ENCODE measurements at places on chromosomes 6 and 20.

DNA sequence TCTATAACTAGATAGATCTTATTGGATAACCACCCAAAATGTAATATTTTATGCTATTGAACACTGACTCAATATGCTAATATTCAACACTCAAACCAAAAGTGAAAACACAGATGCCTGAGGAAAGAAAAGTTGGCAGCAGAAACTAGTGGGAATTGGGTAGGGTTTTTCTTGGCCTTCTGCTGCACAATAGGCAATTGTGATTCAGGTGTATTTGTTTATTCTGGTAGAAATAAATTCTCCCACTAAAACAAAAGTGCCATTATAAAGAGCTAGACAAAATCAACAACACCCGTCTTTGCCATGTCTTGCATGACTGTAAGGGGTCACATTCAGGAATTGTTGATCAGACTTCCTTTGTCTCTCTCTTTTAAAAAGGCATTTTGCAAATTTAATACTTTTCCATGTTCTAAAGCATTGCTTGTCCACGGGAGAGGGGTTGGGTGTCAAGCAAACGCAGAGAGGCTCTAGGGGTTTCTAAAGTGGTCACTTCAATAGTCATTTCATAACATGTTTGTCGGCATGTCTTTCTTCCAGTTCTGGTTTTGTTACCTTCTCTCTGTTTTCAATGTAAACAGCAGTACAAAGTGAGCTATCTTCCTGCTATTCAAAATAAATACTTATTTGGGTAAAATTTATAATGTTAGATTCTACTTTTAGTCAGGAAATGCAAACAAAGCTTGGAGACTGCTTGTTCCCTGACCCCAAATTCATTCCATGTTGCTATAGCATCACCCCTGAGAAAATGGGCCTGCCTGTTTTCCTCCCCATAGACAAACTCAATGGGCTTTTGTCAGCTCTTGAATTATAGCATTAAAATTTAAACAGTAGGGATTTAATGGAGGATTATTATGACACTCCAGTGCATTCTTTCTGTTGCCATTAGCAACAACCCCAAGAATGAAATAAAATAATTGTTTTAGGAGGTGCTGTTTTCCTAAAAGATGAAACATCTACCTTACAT is 217.0 kb upstream of the CCN2 start:
- no peaks in the 10 kb centered on the region for H3K36me3 ChIP-seq
- no peak overlapping the region for H3K4me3 ChIP-seq
- H3K27ac ChIP-seq: no peak overlapping the region

- H3K4me3 ChIP-seq: no peak overlapping the region
- H3K4me1 ChIP-seq: no peaks in the 10 kb centered on the region
- H3K36me3 ChIP-seq: peaks cover 6% of the 10 kb centered on the region
Observed at GRCh38 chr6:128057541-128057940, 156.7 kb upstream of the THEMIS start.

- no peak overlapping the region for H3K4me3 ChIP-seq
- no peak for DNase-seq
- no peaks in the 10 kb centered on the region for H3K36me3 ChIP-seq
- H3K4me1 ChIP-seq: no peaks in the 10 kb centered on the region
Observed at GRCh38 chr20:23584434-23585199, 16.3 kb upstream of the CST9L start.

DNA sequence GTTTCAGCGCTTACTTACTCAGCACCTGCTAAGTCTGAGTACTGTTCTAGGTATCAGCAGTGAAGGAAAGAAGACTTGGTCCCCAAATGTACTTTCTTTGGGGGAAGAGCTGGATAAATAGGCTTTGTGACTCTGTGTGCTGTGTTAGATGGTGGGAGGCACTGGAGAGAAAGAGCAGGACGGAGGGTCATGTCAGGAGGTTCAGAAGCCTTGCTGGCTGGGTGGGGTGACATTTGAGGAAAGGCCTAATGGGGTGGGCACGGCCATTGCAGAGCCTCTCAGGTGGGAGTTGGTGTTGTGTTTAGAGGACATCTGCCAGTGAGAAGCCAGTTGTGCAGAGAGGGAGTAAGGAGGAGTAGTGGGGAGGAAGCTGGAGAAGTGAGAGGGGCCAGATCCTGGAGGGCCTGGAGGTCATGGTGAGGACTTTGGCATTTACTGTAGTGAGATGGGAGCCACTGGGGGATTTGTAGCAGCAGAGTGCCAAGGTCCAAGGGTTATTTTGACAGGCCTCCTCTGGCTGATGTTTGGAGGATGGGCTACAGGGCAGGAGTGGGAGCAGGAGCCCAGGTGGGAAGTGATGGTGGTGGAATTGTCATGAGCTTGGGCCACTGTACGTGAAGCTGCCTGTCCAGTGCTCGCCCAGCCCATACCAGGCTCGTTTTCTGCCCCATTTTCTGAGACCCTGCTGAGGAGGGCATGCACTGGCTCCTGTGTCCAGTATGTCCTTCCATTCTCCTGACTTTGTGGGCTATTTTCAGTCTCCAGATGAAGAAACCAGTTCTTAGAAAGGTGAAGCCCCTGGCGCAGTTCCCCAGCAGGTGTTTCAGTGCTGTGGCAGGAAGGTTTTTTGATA is 886 bp downstream of the SDCBP2 start:
- no peaks in the 10 kb centered on the region for H3K27me3 ChIP-seq
- no peak overlapping the region for H3K27ac ChIP-seq
- H3K36me3 ChIP-seq: peaks cover 5% of the 10 kb centered on the region
- no peak overlapping the region for H3K4me3 ChIP-seq

DNA sequence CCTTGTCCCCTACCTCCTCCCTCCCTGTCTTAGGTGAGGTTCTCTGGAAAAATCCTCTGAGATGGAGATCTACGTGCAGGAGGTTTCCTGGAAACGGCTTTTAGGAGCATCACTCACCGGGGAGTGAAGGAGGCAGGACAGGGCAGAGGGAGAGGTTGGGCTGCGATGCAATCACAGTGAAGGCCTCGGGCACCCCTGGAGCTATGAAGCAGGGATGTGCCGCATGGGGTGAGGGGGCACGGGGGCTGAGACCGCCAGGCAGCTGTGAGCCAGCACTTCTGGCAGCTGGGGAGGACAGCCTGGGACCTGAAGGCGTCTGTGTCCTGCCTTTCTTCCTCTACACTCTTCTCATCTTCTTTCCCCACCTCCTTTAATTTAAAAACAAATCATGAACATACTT is 12.9 kb upstream of the GLP1R start:
- no peaks in the 10 kb centered on the region for H3K36me3 ChIP-seq
- no peaks in the 10 kb centered on the region for H3K4me1 ChIP-seq
- no peak overlapping the region for H3K27ac ChIP-seq
- DNase-seq: no peak

- H3K4me3 ChIP-seq: no peak overlapping the region
- no peaks in the 10 kb centered on the region for H3K36me3 ChIP-seq
- H3K4me1 ChIP-seq: no peaks in the 10 kb centered on the region
Observed at GRCh38 chr6:159829526-159829925, 29.4 kb downstream of the PNLDC1 start.

DNA sequence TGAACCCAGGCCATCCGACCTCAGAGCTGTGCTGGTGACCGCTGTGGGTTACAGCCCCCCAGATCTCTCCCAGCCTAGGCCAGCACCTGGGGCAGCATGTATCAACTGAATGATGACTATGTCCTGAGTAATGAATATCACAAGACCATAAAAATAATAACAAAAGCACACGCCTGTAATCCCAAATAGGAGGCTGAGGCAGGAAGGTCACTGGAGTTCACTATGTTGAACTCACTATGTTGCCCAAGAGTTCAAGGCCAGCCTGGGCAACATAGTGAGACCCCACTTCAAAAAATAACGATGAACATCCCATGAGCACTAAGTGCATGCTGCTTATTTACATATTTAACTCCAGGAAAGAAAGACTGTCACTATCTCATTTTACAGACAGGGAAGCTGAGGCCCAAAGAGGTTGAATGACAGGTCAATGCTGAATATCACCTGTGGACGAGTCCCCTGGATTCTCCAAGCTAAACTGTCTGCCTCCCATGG is 92.3 kb downstream of the NFATC2 start:
- DNase-seq: no peak
- H3K36me3 ChIP-seq: no peaks in the 10 kb centered on the region
- no peaks in the 10 kb centered on the region for H3K27me3 ChIP-seq
- H3K4me1 ChIP-seq: peaks cover 26% of the 10 kb centered on the region
- H3K27ac ChIP-seq: no peak overlapping the region

- DNase-seq: peak; percentile 70
- no peak overlapping the region for H3K4me3 ChIP-seq
- no peak overlapping the region for H3K27ac ChIP-seq
- peaks cover 16% of the 10 kb centered on the region for H3K4me1 ChIP-seq
- H3K27me3 ChIP-seq: no peaks in the 10 kb centered on the region
Observed at GRCh38 chr6:52399511-52400312, 20.4 kb upstream of the EFHC1 start.

- DNase-seq: no peak
- peaks cover 6% of the 10 kb centered on the region for H3K27me3 ChIP-seq
- H3K36me3 ChIP-seq: no peaks in the 10 kb centered on the region
- no peak overlapping the region for H3K4me3 ChIP-seq
- no peaks in the 10 kb centered on the region for H3K4me1 ChIP-seq
Observed at GRCh38 chr6:116793224-116793623, 27.7 kb upstream of the FAM162B start.

DNA sequence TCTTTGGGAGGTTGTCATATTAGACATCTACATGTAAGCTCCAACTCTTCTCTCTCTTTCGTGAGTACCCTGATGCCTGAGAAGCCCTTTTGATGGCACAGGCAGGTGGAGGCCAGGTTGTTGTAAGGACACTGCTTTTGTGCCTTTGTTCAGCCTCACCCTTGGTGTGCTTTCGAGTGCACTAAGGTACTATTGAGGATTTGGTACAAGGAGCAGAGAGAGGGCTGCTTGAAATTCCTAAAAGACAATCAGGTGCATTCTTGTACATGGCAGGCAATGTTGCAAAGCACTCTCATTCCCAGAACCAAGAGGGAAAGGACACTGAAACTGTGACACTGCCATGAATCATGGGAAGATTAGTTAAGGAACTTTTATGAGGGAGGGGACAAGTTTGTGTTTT is 19.1 kb downstream of the BMP2 start:
- no peak for DNase-seq
- H3K4me3 ChIP-seq: no peak overlapping the region
- no peaks in the 10 kb centered on the region for H3K4me1 ChIP-seq
- no peaks in the 10 kb centered on the region for H3K27me3 ChIP-seq
- H3K27ac ChIP-seq: no peak overlapping the region

- DNase-seq: peak; percentile 23
- no peak overlapping the region for H3K27ac ChIP-seq
- H3K4me1 ChIP-seq: peaks cover 22% of the 10 kb centered on the region
- H3K36me3 ChIP-seq: no peaks in the 10 kb centered on the region
- H3K27me3 ChIP-seq: no peaks in the 10 kb centered on the region
Observed at GRCh38 chr6:13455552-13455966, 31.8 kb downstream of the GFOD1 start.

DNA sequence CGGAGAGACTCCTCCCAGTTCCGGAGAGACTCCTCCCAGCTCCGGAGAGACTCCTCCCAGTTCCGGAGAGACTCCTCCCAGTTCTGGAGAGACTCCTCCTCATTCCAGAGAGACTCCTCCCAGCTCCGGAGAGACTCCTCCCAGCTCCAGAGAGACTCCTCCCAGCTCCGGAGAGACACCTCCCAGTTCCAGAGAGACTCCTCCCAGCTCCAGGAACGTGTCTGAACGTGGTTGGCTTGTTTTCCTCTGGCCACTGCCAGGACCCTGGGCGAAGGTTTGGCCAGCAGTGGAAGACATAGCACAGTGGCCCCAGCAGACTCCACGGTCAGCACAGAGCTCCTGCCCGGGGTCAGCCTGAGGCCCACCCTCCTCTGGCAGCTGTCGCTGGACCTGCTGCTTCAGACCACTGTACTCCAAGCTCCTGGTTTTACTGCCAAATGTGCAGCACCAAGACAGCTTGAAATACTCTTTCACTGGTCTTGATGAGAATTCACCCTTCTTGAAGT is 122.3 kb upstream of the AFDN start:
- no peaks in the 10 kb centered on the region for H3K27me3 ChIP-seq
- no peaks in the 10 kb centered on the region for H3K4me1 ChIP-seq
- no peak for DNase-seq
- no peaks in the 10 kb centered on the region for H3K36me3 ChIP-seq

DNA sequence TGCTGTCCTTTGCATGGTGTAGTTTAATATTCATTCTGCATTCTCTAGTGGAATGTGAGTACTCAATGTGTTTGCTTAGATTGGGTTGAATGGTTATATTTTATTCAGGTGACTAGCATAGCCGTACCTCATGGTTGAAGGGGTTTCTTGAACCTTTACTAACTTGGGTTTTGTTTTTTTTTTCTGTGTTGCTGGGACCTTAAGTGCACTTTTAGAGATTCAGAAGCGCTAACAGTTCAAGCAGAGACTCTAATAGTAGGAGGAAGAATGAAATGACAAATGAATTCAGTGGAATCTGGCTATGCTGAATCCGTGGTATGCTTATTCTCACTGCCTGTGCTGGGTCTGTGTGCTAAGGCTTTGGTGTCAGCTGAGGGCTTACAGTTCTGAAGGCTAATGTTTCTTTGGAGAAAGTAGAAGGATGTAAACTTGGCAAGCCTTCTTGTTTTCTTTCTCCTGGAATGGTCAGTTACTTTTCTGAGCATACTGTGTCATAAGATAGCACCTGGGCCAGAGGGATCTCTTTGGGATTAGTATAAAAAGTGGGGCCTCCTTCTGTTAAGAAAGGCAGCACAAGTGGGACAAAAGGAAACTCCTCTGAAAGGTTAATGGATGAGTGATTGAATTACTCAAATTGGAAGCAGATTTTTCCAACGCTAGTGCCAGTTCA is 28.7 kb downstream of the RNF144B start:
- no peaks in the 10 kb centered on the region for H3K4me1 ChIP-seq
- H3K27me3 ChIP-seq: no peaks in the 10 kb centered on the region
- peak overlapping the region; percentile 66 for H3K27ac ChIP-seq
